ENCODE measurements at places on chromosomes 2 and 18.

DNA sequence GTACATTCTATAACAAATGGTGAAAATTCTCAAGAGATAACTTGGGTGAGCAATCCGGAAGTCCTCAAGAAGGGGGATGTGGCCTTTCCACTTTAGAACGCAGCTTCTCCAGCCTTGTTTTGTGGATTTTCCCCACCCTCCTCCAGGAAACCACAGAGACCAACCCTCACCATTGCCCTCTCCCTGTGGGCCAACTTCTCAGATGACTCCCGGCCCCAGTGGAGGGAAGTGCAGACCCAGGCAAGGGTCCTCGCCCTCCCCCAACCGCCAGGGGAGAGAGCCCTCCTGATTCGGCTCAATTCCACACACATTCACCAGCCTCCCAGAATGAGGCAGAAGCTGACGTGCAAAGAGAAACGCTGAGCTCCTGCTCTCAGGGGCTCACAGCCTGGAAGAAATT, 277.2 kb downstream of the EIPR1 start:
- DNase-seq = no peak

DNA sequence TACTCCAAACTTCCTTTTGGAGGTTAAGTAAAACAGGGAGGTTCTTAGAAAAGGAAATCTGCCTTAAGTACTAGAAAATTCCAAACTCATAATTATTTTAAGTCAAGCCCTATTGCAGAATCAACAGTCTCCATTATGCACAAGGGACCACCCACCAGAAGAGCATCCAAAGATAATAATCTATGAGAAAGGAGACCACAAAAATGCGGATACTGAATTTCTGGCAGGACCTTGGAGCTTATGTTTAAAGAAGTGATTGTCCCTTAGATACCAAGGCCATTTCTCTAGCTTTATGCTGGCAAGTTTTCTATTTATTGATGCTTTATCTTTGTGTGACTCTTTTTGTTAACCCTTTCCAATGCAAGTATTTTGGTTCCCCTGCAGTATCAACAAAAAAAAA, 404.0 kb upstream of the MMADHC start:
- no peak for DNase-seq

DNA sequence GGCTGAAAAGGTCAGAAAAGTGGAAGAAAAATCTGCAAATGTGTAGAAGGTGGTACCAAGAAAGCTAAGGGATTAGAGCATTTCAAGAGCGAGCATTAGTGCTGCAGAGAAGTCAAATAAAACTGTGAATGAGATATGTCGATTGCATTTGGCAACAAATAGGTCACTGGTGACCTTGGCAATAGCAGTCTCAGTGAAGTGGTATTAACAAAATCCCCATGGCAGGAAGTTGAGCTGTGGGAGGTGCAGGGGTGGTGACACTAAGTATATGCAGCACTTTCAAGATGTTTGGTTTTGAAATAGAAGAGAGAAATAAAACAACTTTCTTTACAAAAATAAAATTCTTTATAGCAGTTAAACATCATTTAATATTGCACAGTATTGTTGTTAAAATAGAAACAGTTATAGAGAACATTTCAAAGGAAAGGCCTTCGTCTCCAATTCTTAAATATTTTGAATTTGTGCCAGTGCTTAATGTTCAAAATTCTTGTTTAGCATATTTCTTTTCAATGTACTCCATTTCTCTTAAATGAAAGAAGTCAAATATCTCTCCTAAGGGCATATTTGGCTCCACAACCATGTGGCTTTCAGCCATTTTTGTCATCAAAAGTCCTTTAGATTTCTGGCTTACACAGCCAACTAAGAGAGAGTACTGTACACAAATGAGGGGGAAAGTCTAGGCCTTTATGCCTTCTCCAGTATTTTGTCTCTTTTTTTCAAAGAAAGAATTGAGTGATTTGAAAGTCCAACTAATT, 443.0 kb upstream of the MMADHC start:
- no peak for DNase-seq

DNA sequence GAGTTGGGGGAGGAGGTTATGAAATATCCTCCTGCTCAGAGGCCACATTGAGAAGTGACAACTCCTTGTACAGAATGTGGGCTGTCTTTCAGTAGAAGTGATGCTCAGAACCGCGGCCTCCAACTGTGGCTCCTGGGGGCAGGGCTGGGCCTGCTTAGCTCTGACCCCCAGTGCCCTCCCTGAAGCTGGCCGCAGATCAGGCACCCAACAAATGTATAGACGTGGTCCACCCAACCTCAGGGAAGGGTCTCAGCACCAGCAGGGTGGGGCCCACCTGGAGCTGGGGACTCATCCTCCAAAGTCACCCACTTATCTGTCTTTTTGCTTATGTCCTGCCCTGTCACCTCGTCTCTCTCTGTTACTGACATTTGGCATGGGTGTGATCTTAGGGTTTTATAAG, 11.1 kb upstream of the BIN1 start:
- no peak for DNase-seq

DNA sequence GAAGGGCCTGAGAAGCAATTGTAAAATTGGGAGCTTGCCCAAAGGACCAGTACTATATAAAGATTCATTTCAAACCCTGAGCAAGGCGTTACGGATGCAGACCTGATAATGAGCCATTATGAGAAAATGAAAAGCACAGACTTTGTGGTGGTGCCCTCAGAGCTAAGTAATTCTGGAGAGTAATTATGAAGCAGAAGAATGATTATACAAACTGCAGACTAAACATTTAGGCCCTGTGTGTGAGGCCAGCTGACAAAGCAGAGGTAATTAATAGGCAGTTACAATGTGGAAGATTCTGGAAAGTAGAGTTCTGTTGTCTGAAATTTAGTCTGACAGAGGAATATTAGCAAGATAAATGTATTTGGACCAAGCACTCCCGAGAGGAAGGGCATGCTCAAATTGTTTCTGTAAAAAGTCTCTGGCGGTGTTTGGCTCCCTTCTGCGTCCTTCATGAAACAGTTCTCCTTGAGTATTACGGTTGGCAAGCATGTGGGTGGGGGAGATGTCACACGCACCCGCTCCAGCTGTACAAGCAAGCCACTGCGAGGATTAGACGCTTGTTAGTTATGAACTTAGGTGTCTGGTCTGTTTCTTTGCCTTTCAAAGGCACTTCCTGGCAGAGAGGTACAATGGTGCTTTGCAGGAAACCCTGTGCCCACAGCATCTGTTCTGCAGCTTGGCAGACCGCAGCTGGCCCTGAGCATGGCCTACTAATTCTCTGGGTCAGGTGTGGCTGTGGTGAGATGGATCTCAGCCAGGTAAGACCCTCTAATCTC, 45.5 kb downstream of the CDC42EP3 start:
- DNase-seq = no peak

DNA sequence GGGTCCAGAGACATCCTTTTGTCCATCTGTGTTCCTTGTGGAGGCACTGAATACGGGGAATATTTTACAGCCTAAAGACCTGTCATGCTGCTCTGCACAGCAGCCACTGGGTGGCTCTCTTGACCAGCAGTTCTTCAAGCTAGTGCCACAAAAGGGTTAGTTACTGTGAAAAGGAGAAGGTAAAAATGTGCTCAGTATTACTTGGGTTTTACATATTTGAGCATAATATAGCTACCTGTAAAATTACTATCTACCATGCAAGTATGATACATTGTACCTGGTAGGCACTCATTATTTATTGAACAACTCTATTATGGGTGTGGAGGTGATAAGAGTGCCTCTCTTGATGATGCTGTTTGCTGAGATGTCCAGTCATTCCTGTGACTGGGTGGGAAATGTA, 23.6 kb downstream of the FZD5 start:
- DNase-seq = no peak

All from cerebellar nuclear complex (tissue), 1 donor.